T-helper 17 cell (primary cell): ENCODE measurements at places on chromosomes 16 and 17. TPM values are rescaled to one million over a fixed set of nuclear protein-coding genes. Genes with fewer than 3 reads are reported as not detected.

The TSNAXIP1 gene
- 0.62 TPM for total RNA-seq

The CDH8 gene
- total RNA-seq: not detected

The TOP2A gene
- 6.4 TPM for total RNA-seq

The SP2 gene
- total RNA-seq: 33.2 TPM

The PERCC1 gene
- not detected for total RNA-seq

The CLDN6 gene
- total RNA-seq: not detected

The HASPIN gene
- 0.31 TPM for total RNA-seq

The CD300H gene
- total RNA-seq: not detected
